Stimulated activated CD4-positive, alpha-beta T cell treated with anti-CD3 and anti-CD28 coated beads, Interleukin-1b, Interleukin-23, amount 100 ng/mL, for 1 hour (primary cell): ENCODE measurements at places on chromosomes 3 and 15.

GRCh38 chr3:164814106-164814505 lies 264.2 kb downstream of the SI start:
- no peak for DNase-seq

DNA sequence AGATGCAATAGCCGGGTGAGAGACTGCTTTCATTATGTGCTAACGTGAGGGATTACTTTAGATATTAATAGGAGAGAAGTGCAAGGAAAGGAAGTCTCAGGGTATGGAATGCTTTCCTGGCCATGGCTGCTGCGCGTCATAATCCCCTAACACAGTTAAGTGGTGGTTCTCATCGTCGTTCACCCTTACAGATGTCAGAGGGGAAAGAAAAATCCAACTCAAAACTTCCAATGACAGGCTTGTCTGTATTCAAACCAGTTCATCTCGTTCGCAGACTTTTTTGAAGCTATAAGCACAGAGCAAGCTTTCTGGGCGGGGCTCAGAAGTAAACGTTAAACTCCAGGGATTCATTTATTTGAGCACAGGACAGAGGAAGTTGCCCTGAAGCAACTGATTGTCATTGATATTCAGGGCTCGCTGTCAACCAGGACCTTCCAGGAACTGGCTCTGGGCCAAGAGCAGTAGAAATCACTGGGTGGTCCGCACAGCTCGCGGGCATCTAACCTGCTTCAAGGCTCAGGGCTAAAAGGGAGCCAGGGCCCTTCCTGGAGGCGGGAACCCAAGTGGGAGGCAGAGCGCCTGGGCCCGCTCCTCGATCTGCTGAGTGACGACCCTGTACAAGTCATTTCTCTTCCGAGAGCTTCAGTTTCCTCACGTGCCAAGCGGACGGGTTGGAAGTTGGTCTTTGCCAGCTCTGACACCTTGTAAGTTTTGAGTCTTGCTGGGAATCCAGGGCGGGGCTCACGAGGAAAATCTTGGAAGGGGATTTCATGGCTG lies 1.1 kb upstream of the LPP start:
- DNase-seq, result no peak

DNA sequence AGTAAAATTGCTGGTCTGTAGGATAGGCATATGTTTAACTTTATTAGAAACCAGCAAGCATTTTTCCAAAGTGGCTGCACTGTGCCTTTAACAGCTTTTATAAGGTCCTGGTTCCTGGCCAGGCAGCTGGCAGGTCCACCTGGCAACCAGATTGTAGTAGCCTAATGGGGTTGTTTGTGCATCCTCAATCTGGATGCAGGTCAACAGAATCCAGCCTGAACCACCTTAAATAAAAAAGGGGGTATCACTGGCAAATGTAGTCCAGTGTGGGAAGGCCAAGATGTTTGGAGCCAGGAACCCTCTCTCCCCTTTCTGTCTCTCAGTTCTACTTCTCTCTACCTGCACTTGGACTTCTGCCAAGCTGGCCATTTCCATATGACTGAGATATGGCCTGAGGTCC lies 200.3 kb downstream of the ZNF621 start:
- DNase-seq, result no peak

DNA sequence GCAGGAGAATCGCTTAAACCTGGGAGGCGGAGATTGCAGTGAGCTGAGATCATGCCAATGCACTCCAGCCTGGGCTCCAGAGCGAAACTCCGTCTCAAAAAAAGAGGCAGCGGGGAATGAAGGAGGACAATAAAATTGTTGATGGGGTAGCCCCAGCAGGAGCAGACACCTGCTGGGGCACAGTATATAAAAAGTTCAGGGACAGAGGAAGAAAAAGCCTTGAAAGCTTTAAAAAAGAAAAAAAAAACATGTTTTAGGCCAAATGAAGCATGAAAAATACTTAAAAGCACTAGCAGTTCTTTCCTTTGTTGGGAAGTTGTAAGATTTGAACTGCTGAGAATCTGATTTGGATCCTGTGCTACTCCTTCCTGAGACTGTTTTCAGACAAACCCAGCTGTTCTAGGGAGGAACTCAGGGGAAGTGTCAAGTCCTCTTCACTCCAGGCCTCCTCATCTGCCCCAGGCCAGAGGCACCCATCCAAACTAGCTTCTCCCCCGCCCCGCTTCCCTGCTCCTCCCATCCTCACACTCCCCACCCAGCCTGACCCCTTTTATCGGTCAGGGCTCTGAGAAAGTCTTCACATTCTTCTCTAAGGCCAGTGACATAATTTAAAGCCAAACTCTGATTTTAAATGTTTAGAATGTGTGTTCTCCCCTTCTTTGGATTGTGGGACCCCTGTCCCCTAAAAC lies 4.9 kb downstream of the IL17RD start:
- DNase-seq, result no peak

DNA sequence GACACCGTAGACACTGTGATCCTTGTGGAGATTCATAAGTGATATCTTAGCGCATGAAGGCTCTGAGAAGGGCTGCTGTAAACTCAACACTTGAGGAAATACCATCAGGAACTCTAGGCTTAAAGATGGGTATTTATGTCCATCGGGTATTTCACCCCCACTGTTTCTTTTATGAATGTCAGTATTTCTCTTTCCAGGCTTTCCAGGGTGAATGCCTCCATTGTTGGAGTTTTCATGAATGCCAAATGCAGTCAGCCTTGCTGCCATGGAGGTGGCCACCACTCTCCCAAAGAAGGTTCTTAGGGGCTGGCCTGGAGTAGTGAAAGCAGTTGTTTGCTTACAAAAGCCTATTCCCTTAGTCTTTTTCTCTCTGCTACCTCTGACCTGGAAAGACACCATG lies 259.2 kb downstream of the SLCO3A1 start:
- DNase-seq, result no peak

GRCh38 chr3:117350371-117350770 lies 640.8 kb downstream of the TUSC7 start:
- no peak for DNase-seq

DNA sequence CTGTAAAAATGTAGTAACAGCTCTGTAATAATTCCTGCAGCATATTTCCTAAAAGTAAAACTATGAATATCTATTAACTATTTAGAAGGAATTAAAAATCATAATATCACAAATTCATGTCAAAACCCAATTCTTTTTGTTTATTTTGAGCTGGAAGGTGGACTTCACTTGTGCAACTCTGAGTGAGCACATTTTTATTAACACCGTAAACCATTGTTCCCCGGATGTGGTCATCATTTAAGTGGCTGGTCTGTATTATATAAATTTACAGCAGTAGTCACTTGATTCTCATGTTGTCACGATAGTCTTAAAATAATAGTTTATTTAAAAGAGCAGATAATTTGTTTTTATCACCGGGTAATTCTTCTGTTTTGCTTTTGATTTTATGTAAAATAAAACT lies 43.0 kb upstream of the UTS2B start:
- no peak for DNase-seq

GRCh38 chr15:40469776-40470390 lies 901 bp upstream of the CHST14 start:
- DNase-seq, result no peak

DNA sequence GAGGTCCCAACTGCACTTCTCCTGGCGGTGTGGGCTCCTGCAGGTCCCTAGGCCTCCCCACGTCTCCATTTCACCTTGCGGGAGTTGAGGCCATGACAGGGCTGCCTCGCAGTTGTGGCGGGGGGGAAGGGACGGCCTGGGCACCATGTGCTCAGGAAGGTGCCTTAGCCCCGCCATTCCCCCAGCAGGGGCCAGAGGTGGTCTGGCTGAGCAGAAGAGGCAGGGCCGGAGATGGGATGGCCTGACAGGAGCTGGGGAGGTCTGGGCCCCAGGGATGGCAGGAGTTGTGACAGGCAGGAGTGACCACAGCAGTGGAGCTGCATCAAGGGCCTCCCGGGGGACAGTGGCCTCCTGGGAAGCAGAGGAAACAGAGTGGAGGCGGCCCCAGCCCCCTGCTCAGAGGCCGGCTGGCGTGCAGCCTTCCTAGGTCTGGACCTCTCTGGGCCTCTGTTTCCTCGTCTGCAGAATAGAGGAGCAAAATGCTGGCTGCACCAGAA lies 18.7 kb upstream of the KLF15 start:
- DNase-seq, result no peak

- no peak for DNase-seq
These were observed 125.6 kb upstream of the TBL1XR1 start for GRCh38 chr3:177322881-177323280.

DNA sequence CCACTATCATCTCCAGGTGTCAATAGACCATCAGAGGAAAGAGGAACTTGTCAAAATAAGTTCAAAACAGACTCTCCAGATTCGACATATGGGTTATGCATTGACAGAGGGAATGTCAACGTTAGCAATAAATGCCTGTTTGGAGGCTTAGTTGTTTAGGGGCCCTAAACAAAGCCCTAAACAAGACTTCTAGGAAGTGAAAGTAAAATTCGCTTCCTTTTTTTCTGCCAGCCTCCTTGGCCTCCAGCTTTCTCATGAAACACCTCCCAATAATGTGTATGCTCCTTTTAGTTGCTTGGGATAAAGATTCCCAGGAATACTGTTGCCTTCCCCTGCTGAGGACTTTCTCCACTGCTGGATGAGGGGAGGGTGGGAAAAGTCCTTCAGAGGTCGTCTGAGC lies 70.9 kb upstream of the ARNT2 start:
- DNase-seq, result no peak

GRCh38 chr3:178699810-178700209 lies 163.6 kb downstream of the KCNMB2 start:
- no peak for DNase-seq

DNA sequence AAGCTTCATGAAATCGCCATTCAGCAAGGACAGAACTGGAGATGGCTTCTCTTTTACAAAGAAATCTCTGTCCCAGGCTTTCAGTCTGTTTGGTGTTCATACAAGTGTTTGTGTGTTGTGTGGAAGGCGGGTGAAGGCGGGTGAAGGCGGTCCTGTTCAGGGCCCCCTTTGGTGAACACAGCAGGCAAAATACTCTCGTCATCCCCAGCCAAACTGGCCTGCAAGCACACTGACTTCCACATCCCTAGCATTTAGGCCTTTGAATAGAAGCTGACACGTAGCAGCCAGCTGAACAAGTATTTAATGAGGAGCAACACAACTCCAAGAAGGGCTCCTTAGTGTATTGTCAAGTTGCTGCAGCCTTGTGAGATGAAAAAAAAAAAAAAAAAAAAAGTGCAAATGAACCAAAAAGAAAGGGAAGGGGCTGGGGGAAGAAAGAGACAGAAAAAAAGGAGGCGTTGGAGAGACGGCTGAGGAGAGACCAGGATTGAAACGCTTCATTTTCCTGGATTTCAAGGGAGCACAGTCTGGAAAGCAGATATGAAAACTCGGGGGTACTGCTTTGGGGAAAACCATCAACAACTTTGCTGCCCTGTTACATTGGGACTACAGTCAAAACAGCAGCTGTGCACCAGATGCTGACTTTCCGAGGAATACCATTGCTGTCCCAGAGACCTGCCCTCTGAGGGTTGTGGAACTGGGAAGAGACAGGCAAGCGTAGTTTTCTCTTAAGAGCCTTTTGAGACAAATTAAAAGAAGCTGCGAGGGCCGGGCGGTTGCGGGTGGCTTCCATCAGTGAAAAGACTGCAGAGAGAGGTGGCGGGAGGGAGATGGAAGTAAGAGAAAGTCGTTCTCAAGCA lies 74.6 kb downstream of the TGFBR2 start:
- DNase-seq, result no peak

DNA sequence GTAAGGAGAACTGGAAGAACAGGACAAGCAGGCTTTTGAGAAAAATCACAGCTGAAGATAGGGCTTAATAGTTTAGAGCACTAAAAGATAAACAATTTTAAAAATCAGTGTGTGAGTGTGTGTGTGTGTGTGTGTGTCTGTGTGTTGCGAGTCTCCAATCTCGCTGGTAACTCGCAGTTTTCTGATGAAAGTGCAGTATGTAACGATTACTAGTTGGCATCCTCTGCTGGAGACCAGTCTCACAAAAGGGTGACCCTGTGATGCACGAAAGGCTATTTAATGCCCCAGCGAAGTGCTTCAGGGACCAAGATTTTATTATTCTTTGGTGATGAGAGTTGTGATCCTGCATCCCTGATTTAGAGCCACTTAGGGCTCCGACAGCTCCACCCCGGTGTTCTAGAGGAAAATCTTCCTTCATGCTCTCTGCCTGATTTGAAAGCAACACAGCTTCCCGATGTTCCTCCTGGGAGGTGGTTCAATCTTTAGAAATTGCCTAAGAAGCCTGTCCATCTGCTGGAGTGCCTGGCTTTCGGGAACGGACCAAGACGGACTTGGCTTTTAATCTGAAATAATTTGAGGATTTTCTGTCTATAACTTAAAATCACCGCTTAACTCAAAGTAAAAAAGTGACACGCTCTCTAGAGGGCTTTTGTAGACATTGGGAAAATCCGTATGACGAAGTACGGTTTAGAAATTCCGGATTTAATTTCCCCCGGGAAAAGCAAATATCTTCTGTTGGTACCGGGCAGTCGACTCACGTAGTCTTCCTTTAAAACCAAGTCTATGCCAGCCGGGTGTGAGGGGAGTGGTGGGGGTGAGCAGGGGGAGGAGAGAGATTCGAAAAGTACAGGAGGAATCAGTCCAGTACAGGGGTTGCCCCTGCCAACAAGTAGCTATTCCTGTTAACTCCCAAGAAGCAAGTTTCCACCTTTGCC lies 1.1 kb upstream of the ALCAM start:
- DNase-seq, result no peak

GRCh38 chr3:111923806-111924205 lies 55.0 kb upstream of the ABHD10 start:
- no peak for DNase-seq

- no peak for DNase-seq
These were observed 7.4 kb downstream of the RRP9 start for GRCh38 chr3:51934139-51934850.

DNA sequence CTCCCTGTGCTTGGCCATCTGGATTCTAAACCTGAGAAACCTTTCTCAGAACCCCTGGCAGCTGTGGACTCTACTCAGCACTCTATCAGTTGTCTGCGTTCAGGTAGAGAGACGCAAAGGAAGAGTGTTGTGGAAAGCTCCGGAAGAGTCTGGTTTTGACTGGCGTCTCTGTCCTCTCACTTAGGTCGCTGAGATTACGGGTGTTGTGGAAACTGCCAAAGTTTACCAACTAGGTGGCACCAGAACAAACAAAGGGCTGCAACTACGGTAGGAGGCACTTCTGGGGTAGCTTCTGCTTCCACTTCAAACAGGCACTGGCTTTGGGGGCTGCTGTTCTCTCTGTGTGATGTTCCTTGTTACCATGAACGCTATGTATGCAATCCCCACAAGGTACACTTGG lies 19.2 kb upstream of the ITPKA start:
- no peak for DNase-seq

DNA sequence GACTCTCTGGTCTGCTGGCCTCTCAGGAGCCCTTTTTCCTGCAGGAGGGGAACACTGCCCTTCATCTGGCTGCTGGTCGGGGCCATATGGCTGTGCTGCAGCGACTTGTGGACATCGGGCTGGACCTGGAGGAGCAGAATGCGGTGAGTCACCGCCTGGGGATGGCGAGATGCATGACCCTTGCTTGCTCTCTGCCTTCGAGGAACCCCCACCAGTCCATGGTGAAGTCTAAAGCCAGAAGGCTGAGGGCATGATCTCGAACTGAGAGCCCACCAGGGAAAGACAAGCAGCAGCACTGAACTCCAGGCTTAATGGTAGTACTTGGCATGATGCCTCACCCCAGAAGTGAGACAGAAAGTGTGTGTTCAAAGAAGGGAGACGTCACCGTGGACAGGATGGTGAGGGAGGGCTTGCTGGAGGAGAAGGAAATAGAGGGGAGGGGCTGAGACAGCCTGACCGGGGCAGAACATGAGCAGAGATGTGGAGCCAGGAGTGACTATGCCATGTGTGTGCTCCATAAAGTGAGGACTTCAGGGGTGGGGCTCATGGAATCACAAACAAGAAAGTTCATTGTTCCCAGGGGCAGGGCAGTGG lies 19.2 kb downstream of the ANKDD1A start:
- no peak for DNase-seq

GRCh38 chr3:52721002-52721729 lies 15.3 kb downstream of the SPCS1 start:
- DNase-seq, result no peak
